Heart left ventricle (tissue), 16 donors: ENCODE measurements at places on chromosomes 5 and 9. TPM values are rescaled to one million over a fixed set of nuclear protein-coding genes. Genes with fewer than 3 reads are reported as not detected.

The CCDC183 gene
- 1.8 TPM for total RNA-seq

The PFN3 gene
- total RNA-seq, result not detected

The SLC31A1 gene
- 18.2 TPM for total RNA-seq

The NIPAL4 gene
- 0.12 TPM for total RNA-seq

The FOXD4L5 gene
- not detected for total RNA-seq

The SPOCK1 gene
- 21.7 TPM for total RNA-seq

The LURAP1L gene
- total RNA-seq, result 2.5 TPM

The IFNA2 gene
- total RNA-seq, result not detected

The SH3GL2 gene
- total RNA-seq, result 20.9 TPM

The ANKRD33B gene
- 5.2 TPM for total RNA-seq

The GNA14 gene
- total RNA-seq, result 1.4 TPM

The HMMR gene
- total RNA-seq, result 0.47 TPM

The TSLP gene
- 1.3 TPM for total RNA-seq

The LMNB1 gene
- 1.8 TPM for total RNA-seq

The SREK1IP1 gene
- 11.2 TPM for total RNA-seq

The UTP15 gene
- 7.1 TPM for total RNA-seq

The CERT1 gene
- total RNA-seq, result 44.4 TPM

The C5orf52 gene
- total RNA-seq, result not detected

The PIP5K1B gene
- 47.1 TPM for total RNA-seq

The SUSD3 gene
- 0.63 TPM for total RNA-seq

The ANKRD18A gene
- 4.5 TPM for total RNA-seq

The COL5A1 gene
- 8.7 TPM for total RNA-seq

The ADAMTSL1 gene
- total RNA-seq, result 0.82 TPM

The SLF1 gene
- total RNA-seq, result 4.0 TPM

The GARNL3 gene
- total RNA-seq, result 11.9 TPM

The GABRP gene
- total RNA-seq, result not detected

The MYOT gene
- 374 TPM for total RNA-seq

The WWC1 gene
- 6.1 TPM for total RNA-seq

The CNTFR gene
- 7.1 TPM for total RNA-seq

The PCDHA10 gene
- 0.22 TPM for total RNA-seq

The SEMA6A gene
- 7.2 TPM for total RNA-seq

The SIT1 gene
- not detected for total RNA-seq

The FAM151B gene
- total RNA-seq, result 1.8 TPM

The IL17B gene
- total RNA-seq, result 0.35 TPM

The ZBTB5 gene
- total RNA-seq, result 7.0 TPM

The PRDM9 gene
- total RNA-seq, result not detected

The RANBP6 gene
- 19.1 TPM for total RNA-seq

The PCDHB9 gene
- total RNA-seq, result 0.99 TPM

The C5orf63 gene
- 14.7 TPM for total RNA-seq

The PPP2CA gene
- 143 TPM for total RNA-seq

The CDH9 gene
- total RNA-seq, result not detected
